Type B pancreatic cell (in vitro differentiated cells): ENCODE measurements at places on chromosomes 3 and 15. TPM values are rescaled to one million over a fixed set of nuclear protein-coding genes. Genes with fewer than 3 reads are reported as not detected.
A peak's percentile ranks its signal among the peaks of the same experiment; 100 is the strongest.

KLF15 gene
- 2.4 and 7.9 TPM in 2 replicates for total RNA-seq

PEX5L gene
- 1.1 and 2.4 TPM in 2 replicates for total RNA-seq

CILP gene
- total RNA-seq: 0.07 and 1.8 TPM in 2 replicates

GRCh38 chr3:128257632-128258031 is 104.4 kb downstream of the EEFSEC start:
- H3K36me3 ChIP-seq: peaks cover 17% of the 10 kb centered on the region
- DNase-seq: peak; percentile 44
- H3K4me1 ChIP-seq: peaks cover 21% of the 10 kb centered on the region

GRCh38 chr3:170027233-170028102 is 10.3 kb upstream of the GPR160 start:
- H3K36me3 ChIP-seq: no peaks in the 10 kb centered on the region
- H3K27me3 ChIP-seq: peaks cover 2% of the 10 kb centered on the region
- no peak for DNase-seq
- no peak overlapping the region for H3K27ac ChIP-seq
- H3K4me1 ChIP-seq: no peaks in the 10 kb centered on the region

DNA sequence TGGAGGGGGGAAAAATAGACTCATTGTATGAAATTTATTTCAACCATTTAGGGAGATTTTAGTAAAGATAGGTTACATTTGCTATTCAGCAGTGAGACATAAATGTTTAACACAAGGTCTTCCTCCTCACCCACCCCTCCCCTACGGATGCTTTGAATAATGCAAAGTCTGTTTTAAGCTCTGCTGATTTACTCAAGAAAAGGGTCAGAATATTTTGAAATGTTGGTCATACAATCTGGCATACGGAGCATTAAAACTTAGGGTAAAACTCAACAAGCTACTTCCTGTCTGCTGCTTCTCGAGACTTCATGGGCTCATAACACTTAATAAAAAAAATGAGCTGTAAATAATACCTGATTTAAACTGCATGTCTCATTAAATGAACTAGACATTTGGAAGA is 156.3 kb downstream of the WNT5A start:
- H3K27ac ChIP-seq: no peak overlapping the region
- H3K4me3 ChIP-seq: no peak overlapping the region
- no peak for DNase-seq
- H3K4me1 ChIP-seq: peaks cover 7% of the 10 kb centered on the region

GRCh38 chr3:36596419-36596818 is 167.9 kb downstream of the DCLK3 start:
- H3K36me3 ChIP-seq: no peaks in the 10 kb centered on the region
- DNase-seq: no peak
- no peaks in the 10 kb centered on the region for H3K4me1 ChIP-seq
- H3K27me3 ChIP-seq: peaks cover 52% of the 10 kb centered on the region
- no peak overlapping the region for H3K27ac ChIP-seq
- H3K4me3 ChIP-seq: no peak overlapping the region

- H3K4me1 ChIP-seq: peaks cover 49% of the 10 kb centered on the region
- DNase-seq: no peak
- no peak overlapping the region for H3K4me3 ChIP-seq
Measured at GRCh38 chr3:129599607-129600006, 6.9 kb downstream of the PLXND1 start.

GRCh38 chr3:45079715-45080114 is 53.6 kb downstream of the CLEC3B start:
- no peak overlapping the region for H3K27ac ChIP-seq
- H3K4me3 ChIP-seq: no peak overlapping the region
- DNase-seq: no peak

DNA sequence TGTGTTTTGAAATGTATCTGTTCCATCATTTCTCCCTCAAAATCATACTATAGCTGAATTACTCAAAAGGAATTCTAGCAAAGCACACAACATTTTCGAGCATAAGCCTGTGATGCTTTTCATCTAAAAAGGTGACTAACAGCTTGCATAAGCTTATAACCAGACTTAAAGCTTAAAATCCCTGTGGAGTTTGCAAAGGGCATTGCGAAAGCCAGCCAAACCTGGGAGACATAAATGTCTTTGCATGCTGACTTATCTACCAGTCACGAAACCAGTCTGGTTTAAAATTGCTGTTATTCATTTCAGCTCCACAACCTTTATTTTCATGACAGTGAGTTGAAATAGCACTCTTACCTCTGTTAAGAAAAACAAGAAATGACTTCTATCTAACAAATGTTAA is 35.6 kb upstream of the LIPC start:
- H3K27ac ChIP-seq: peak overlapping the region; percentile 42
- no peak for DNase-seq
- H3K27me3 ChIP-seq: no peaks in the 10 kb centered on the region
- H3K4me1 ChIP-seq: peaks cover 29% of the 10 kb centered on the region
- no peaks in the 10 kb centered on the region for H3K36me3 ChIP-seq
- H3K4me3 ChIP-seq: no peak overlapping the region

- no peaks in the 10 kb centered on the region for H3K27me3 ChIP-seq
- DNase-seq: no peak
- H3K4me3 ChIP-seq: no peak overlapping the region
- no peaks in the 10 kb centered on the region for H3K36me3 ChIP-seq
- H3K27ac ChIP-seq: no peak overlapping the region
- peaks cover 8% of the 10 kb centered on the region for H3K4me1 ChIP-seq
Measured at GRCh38 chr3:101278727-101279126, 41.6 kb downstream of the IMPG2 start.
